Stimulated activated CD8-positive, alpha-beta memory T cell treated with anti-CD3 and anti-CD28 coated beads, Interleukin-15, amount 100 ng/mL, for 4 hours (primary cell): ENCODE measurements at places on chromosomes 13 and 19.
A peak's percentile ranks its signal among the peaks of the same experiment; 100 is the strongest.

GRCh38 chr13:39597838-39598237 lies 5.2 kb downstream of the LHFPL6 start:
- DNase-seq: no peak

GRCh38 chr13:80454245-80454644 lies 113.3 kb upstream of the SPRY2 start:
- DNase-seq: no peak

- no peak for DNase-seq
Observed at GRCh38 chr13:66087269-66087710, 1142.8 kb downstream of the PCDH9 start.

- no peak for DNase-seq
Observed at GRCh38 chr13:23510979-23511735, 59.1 kb upstream of the TNFRSF19 start.

DNA sequence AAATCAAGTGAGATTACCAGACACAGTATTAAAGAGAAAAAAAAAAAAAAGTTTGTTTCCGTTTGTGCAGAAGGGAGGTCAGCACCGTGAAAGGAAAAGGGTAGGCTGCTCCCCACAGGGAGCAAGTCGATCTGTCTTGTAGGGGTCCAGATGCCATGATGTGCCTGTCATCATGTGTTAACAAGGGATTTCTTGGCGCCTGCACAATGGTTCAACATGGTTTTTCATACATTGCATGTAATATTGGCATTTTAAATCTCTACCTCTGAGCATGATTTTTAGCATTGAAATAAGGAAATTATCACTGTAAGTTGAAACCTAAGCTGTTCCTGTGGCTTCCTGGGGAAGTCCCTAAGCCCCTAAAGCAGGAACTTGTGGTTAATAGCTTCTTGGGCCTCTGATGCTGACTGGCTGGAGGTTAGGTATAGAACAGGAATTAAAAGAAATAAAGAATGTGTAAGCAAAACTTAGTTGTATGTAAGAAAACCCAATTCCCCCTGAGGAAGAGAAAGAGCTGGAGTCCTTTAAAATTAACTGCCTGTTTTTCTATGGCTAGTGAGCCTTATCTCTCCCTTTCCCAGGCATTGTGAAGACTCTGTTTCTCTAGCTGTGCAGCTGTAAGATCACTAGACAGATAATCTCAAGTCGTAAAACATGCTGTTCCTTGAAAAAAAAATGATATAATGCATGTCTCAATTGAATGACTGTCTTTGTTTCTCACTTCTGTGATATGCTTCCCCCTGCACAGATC lies 7.4 kb upstream of the FCGBP start:
- peak; percentile 40 for DNase-seq

DNA sequence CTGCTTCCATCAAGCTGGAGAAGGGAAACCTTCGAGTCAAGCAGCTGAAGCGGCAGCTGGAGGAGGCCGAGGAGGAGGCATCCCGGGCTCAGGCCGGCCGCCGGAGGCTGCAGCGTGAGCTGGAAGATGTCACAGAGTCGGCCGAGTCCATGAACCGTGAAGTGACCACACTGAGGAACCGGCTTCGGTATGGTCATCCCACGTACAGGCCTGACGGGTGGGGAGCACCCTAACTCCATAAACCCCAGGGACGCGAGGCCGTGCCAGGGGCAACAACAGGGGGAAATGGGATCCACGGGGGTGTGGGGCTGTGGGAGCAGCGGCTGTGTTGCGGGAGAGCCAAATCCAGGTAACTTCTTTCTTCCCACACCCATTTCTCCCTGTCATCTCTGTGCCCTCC lies 20.2 kb downstream of the KCNC3 start:
- no peak for DNase-seq

- no peak for DNase-seq
Observed at GRCh38 chr13:60093425-60094019, 70.2 kb downstream of the DIAPH3 start.

DNA sequence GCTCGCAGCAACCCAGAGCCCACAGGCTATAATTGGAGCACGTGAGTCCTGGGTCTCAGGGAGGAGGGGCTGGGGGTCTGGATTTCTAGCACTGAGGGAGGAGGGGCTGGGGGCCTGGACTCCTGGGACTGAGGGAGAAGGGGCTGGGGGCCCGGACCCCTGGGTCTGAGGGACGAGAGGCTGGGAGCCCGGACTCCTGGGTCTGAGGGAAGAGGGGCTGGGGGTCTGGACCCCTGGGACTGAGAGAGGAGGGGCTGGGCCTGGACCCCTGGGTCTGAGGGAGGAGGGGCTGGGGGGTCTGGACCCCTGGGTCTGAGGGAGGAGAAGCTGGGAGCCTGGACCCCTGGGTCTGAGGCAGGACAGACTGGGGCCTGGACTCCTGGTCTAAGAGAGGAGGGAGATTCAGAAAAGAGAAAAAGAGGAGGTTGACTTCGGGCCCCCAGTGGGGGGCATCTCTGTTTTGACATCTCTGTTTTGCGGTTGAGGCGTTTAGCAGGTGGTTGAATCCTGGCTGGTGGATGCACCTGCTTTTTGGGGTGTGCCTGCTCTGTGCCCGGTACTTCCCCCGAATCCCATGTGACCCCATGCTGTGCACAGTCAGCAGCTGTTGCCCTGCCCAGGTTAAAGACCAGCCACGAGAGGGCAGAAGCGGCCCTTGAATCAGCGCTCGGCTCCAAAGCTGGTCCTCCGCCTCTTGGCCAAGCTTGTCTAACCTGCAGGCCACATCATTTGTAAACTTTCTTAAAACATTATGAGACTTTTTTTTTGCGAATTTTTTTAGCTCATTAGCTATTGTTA lies 10.5 kb downstream of the PVR start:
- peak; percentile 18 for DNase-seq

DNA sequence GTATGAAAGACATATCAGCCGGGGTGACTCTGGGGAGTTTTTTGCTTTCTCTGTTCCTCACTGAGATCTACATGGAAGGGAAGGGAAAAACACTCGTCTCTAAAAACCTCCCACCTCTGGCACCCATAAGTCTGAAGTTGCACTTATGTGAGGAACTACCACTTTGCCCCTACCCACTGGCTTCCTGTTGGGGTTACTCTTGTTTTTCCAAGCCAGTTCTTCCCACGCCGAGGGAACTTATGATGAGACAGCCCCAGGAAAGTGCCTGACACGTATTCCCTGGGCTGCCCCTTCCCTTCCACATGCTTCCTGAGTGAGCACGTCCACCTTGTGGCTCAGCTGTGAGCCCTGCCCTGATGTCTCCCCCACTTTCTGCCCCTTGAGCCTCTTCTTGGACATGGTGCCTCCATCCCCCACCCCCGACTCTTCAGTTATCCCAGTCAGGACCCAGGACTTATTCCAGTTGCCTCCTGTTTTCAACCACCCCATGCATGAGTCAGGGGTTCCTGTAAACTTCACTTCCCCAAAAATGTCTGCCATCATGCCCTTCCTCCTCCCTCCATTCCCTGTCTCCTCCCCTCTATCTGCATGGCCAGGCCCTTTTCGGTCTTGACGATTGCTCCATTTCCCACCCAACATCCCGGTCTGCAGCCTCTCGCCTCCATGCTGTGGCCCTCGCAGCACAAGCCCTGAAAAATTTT lies 5.1 kb upstream of the SIGLEC7 start:
- no peak for DNase-seq

DNA sequence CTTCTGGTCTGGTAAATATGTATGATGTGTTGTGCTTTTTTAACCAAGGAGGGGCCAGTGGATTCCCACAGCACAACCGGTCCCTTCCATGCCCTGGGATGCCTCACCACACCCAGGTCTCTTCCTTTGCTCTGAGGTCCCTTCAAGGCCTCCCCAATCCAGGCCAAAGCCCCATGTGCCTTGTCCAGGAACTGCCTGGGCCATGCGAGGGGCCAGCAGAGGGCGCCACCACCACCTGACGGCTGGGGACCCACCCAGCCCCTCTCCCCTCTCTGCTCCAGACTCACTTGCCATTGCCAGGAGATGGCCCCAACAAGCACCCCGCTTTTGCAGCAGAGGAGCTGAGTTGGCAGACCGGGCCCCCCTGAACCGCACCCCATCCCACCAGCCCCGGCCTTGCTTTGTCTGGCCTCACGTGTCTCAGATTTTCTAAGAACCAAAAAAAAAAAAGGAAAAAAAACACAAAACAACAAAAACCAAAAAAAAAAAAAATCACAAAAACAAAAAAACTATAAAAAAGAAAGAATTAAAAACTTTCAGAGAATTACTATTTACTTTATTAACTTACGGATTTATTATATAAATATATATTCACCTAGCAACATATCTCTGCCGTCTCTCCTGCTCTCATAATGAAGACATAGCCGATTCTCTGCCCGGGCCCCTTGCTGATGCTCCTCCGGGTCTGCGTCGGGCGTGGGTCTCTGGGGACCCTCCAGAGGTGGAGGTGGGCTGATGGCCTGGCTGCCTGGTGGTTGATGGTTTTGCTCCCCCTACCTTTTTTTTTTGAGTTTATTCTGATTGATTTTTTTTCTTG lies 14.4 kb downstream of the CAPN12 start:
- DNase-seq: peak; percentile 44

DNA sequence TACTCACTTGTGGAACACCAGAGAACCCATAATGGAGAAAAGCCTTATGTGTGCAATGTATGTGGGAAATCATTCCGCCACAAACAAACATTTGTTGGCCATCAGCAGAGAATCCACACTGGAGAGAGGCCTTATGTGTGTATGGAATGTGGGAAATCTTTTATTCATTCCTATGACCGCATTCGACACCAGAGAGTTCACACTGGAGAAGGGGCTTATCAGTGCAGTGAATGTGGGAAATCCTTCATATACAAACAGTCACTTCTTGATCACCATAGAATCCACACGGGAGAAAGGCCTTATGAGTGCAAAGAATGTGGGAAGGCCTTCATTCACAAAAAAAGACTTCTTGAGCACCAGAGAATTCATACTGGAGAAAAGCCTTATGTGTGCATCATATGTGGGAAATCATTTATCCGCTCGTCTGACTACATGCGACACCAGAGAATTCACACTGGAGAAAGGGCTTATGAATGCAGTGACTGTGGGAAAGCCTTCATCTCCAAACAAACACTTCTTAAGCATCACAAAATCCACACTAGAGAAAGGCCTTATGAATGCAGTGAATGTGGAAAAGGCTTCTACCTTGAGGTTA lies 10.9 kb downstream of the ZNF549 start:
- DNase-seq: no peak

DNA sequence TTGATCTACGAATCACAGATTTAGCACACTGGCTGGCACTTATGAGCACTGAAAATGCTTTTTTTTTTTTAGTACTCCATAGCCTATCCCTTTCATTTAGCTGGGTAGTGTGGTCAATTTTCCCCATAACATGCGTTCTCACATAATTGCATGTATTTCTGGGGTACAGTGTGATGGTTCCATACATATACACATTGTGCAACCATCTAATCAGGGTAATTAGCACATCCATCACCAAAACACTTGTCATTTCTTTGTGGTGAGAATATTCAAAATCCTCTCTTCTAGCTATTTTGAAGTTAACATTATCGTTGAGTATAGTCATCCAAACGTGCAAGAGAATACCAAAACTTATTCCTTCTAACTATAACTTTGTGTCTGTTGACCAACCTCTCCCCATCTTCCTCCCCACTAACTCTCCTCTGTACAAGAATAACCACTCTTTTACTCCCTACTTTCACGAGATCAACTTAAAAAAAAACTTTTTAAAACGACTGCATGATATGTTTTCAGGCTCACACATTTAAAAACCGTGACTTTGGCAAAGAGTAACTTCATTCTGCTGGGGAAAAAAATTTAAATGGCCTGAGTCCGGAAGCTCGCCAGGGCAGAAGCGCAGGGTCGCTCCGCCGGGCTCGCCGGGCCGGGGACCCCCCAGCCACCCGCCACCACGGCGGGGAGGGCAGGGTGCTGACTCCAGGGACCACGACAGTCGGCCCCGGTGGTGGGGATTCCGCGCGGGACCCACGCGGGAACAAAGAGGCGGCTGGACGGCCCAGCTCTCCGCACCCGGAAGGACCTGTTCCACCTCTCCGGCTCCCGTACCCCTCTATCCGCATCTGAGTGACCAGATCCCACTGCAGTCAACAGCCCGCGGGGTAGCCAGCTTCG lies 868 bp upstream of the UBAC2 start:
- DNase-seq: no peak

DNA sequence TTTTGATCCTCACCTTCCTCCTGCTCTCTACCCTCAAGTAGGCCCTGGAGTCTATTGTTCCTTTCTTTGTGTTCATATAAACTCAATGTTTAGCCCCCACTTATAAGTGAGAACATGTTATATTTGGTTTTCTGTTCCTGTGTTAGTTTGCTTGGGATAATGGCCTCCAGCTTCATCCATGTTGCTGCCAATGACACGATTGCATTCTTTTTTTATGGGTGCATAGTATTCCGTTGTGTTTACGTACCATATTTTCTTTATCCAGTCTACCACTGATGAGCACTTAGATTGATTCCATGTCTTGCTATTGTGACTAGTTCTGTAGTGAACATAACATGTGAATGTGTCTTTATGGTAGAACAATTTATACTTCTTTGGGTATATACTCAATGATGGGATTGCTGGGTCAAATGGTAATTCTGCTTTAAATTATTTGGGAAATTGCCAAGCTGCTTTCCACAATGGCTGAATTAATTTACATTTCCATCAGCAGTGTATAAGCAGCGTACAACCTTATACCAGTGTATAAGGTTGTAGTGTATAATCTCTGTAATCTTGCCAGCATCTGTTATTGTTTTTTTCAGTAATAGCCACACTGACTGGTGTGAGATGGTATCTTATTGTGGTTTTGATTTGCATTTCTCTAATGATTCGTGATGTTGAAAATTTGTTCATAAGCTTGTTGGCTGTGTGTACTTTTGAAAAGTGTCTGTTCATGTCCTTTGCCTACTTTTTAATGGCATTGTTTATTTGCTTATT lies 288.9 kb downstream of the KCNRG start:
- no peak for DNase-seq

DNA sequence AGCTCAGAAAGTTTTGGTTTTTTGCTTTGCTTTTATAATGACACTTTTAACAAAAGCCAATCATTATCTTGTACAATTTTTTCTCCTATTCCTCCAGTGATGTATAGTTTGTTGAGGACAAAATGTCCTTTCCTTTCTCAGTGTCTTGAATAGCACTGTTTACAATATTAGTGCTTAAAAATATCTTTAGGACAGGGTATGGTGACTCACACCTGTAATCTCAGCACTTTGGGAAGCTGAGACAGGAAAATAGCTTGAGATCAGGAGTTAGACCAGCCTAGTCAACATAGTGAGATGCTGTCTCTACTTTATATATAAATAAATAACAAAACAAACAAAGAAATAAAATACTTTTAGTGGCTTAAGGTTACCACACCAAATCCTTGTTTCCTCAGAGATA lies 41.9 kb downstream of the SPRY2 start:
- no peak for DNase-seq

GRCh38 chr13:42277618-42278276 lies 5.8 kb downstream of the AKAP11 start:
- DNase-seq: no peak

DNA sequence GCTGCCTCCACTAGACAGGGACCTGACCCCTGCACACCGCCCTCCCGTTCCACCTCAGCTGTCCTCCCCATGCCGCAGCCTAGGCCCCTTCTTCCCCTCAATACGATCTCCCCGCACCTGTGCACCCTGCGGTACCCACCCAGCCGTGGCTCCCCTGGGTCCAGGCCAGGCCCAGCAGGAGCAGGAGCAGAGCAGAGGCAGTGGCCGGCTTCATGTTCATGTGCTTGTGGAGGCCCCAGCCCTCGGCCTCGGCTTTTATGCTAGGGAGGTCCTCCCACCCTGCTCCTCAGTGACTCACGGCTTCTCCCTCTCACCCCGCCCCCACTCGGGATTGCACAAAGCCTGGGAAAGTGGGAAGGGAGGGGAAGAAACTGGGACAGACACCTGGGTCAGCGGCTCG lies 11.4 kb upstream of the KRTDAP start:
- no peak for DNase-seq

- DNase-seq: no peak
Observed at GRCh38 chr19:16244091-16244490, 46.4 kb downstream of the AP1M1 start.
